ENCODE measurements at places on chromosomes 5 and 9.
A peak's percentile ranks its signal among the peaks of the same experiment; 100 is the strongest.

GRCh38 chr5:106508894-106509293 is 1161.8 kb downstream of the EFNA5 start:
- no peaks in the 10 kb centered on the region for H3K4me1 ChIP-seq
- H3K4me3 ChIP-seq = no peak overlapping the region
- H3K27me3 ChIP-seq = no peaks in the 10 kb centered on the region
- H3K36me3 ChIP-seq = no peaks in the 10 kb centered on the region
- no peak overlapping the region for H3K27ac ChIP-seq
- DNase-seq = no peak

- H3K36me3 ChIP-seq = no peaks in the 10 kb centered on the region
- no peak for DNase-seq
- no peak overlapping the region for H3K27ac ChIP-seq
- H3K4me1 ChIP-seq = no peaks in the 10 kb centered on the region
- H3K27me3 ChIP-seq = peaks cover 9% of the 10 kb centered on the region
- H3K4me3 ChIP-seq = no peak overlapping the region
Measured at GRCh38 chr5:178637356-178638074, 10.7 kb upstream of the CLK4 start.

DNA sequence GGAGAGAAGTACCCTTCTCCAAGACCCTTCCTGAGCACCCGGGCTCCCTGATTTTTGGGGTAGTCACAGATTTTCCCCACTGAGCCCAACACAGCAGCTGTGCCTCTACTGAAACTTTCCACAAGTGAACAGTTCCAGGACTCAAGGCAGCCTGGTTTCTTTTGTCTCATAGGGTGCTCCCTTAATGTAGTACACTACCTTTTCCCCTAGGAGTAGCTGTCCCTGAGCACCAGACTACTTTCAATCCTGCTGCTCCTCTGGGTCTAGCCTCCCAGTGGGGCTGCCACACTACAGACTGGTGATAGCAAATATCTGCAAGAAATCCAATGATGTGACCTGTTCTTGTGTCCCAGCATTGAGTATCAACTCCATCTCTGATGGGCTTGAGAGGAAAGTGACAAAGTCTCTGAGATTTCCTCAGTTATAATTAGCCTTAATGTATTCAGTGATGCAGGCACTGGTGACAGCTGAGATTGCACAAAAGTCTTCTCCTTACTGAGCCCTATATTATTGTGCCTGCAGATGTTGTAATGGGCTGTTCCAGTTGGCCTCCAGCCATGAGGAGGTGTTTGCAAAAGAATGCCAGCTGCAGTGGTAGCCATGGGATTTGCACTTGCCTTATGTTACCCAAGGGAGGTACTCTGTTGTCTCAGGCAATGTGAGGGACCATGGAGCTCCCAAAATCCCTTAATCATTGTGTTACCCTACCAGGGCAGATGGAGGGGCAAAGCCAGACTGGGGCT is 1802.5 kb downstream of the EFNA5 start:
- H3K36me3 ChIP-seq = no peaks in the 10 kb centered on the region
- H3K27me3 ChIP-seq = no peaks in the 10 kb centered on the region
- no peak for DNase-seq

GRCh38 chr5:66826696-66827095 is 230.5 kb downstream of the MAST4 start:
- peaks cover 2% of the 10 kb centered on the region for H3K36me3 ChIP-seq
- H3K4me1 ChIP-seq = peaks cover 41% of the 10 kb centered on the region
- no peak overlapping the region for H3K4me3 ChIP-seq
- DNase-seq = no peak

- no peaks in the 10 kb centered on the region for H3K27me3 ChIP-seq
- H3K4me1 ChIP-seq = no peaks in the 10 kb centered on the region
- no peak overlapping the region for H3K4me3 ChIP-seq
- H3K27ac ChIP-seq = no peak overlapping the region
- DNase-seq = no peak
Measured at GRCh38 chr5:54460181-54460919, 4.9 kb downstream of the HSPB3 start.

DNA sequence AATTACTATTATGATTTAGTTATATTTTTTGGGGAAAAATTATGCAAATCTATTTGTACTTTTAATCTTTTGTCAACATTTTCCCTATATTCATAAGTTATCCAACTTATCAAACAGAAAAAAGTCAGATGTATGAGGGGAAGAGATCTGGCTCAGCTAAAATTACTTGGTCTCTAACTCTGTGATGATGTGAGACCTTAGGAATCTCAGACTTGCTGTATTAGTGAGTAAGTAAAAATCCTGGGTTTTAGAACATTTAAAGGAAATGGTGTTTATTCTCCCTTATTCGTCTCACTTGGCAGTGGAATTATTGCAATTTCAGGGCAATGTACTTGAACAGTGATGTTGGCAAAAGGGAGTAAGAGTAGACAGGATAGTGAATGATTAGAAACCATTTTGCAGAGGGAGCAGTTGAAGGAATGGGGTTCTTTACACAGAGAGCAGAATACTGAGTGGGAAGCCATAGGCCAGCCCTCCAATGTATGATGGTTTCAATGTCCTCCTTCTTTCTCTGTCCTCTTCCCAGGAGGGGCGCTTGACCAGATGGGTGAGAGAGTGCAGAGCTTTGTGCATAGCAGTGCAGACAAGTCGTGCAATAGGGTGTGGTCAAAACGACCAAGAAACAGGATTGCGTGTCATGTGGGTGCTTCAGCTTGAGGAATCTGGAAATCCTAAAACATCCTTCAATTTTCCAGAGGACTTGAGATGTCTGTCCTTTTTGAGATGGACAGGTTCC is 91.7 kb downstream of the TENT4A start:
- no peak overlapping the region for H3K27ac ChIP-seq
- peaks cover 8% of the 10 kb centered on the region for H3K27me3 ChIP-seq
- no peaks in the 10 kb centered on the region for H3K4me1 ChIP-seq
- no peak overlapping the region for H3K4me3 ChIP-seq

GRCh38 chr9:127267793-127268525 is 3.4 kb downstream of the GARNL3 start:
- no peaks in the 10 kb centered on the region for H3K36me3 ChIP-seq
- H3K27ac ChIP-seq = no peak overlapping the region
- H3K4me1 ChIP-seq = no peaks in the 10 kb centered on the region
- no peak for DNase-seq
- H3K4me3 ChIP-seq = no peak overlapping the region

- no peak overlapping the region for H3K27ac ChIP-seq
- peaks cover 7% of the 10 kb centered on the region for H3K4me1 ChIP-seq
- no peak overlapping the region for H3K4me3 ChIP-seq
Measured at GRCh38 chr5:123033157-123033671, 3.3 kb downstream of the PPIC start.

DNA sequence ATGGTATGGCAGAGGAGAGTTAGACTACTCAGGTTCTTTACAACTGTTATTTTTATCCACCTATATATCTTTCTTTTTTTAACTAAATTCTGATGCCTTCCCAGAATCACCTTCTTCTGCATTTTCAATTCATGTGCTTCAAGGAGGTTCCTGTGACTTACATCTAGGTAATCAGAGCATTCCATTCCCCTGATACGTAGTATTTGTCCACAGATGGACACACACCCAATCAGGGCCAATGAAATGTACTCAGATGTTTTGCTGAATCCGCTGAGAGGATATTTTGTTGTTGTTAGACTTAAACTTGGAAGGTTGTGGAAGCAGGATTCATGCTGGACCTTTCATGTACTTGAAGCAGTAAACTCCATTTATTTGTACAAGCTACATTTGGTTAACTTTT is 159.4 kb upstream of the FER start:
- no peak overlapping the region for H3K4me3 ChIP-seq
- H3K27ac ChIP-seq = no peak overlapping the region
- H3K27me3 ChIP-seq = peaks cover 18% of the 10 kb centered on the region
- no peaks in the 10 kb centered on the region for H3K4me1 ChIP-seq
- H3K36me3 ChIP-seq = no peaks in the 10 kb centered on the region
- DNase-seq = no peak

DNA sequence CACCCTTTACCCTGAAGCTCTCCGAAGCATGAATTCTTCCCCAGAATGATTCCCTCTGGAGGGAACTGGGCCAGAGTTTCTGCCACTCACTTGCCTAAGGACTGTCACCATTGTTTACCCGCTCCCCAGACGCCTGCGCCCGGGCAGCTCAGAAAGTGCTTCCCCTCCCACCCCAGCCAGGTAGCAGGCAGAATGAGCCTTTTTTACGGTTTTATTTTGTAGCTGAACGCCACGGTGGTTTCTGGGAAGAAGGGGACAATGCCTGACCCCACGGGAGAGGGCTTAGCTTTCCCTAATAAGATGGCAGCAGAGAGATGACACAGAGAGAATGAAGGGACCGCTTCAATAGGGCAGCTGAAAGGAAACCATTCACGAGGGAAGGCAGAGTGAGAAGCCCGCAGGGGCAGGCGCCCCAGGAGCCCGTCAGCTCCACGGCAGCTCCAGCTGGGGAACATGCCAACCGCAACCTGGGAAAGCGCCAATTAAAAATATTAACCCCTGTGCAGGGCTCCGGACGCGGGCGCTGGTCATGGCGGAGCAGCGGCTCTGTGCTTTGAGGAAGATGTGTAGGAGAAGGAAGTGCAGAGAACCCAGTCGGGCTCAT is 20.4 kb upstream of the NTNG2 start:
- peak overlapping the region; percentile 56 for H3K4me3 ChIP-seq
- H3K4me1 ChIP-seq = peaks cover 12% of the 10 kb centered on the region
- DNase-seq = no peak
- H3K27ac ChIP-seq = no peak overlapping the region
- no peaks in the 10 kb centered on the region for H3K36me3 ChIP-seq

GRCh38 chr9:117719161-117719920 is 15.1 kb downstream of the TLR4 start:
- no peaks in the 10 kb centered on the region for H3K36me3 ChIP-seq
- H3K4me1 ChIP-seq = peaks cover 8% of the 10 kb centered on the region
- DNase-seq = no peak

GRCh38 chr5:151779531-151780125 is 7.9 kb downstream of the G3BP1 start:
- peaks cover 32% of the 10 kb centered on the region for H3K36me3 ChIP-seq
- no peaks in the 10 kb centered on the region for H3K27me3 ChIP-seq
- peak overlapping the region; percentile 26 for H3K27ac ChIP-seq
- H3K4me3 ChIP-seq = no peak overlapping the region

- H3K27ac ChIP-seq = no peak overlapping the region
- no peaks in the 10 kb centered on the region for H3K36me3 ChIP-seq
- no peak for DNase-seq
Measured at GRCh38 chr5:114221807-114222206, 140.1 kb upstream of the KCNN2 start.

DNA sequence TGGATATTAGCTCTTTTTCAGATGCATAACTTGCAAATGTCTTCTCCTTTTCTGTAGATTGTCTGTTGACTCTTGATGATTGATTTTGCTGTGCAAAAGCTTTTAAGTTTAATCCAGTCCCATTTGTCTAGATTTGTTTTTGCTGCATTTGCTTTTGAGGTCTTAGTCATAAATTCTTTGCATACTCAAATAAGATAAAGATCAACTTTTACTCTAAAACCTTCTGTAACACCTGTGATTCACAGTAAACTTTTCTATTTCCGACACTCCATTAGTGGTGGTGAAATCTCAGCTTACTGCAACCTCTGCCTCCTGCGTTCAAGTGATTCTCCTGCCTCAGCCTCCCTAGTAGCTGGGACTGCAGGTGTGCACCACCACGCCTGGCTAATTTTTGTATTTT is 239.0 kb upstream of the ST8SIA4 start:
- no peaks in the 10 kb centered on the region for H3K4me1 ChIP-seq
- H3K27me3 ChIP-seq = no peaks in the 10 kb centered on the region
- H3K27ac ChIP-seq = no peak overlapping the region
- H3K36me3 ChIP-seq = no peaks in the 10 kb centered on the region
- DNase-seq = no peak
- no peak overlapping the region for H3K4me3 ChIP-seq

- no peaks in the 10 kb centered on the region for H3K4me1 ChIP-seq
- H3K4me3 ChIP-seq = no peak overlapping the region
- H3K27me3 ChIP-seq = no peaks in the 10 kb centered on the region
Measured at GRCh38 chr5:26807231-26808199, 230.9 kb downstream of the CDH9 start.

- no peak overlapping the region for H3K4me3 ChIP-seq
- H3K27ac ChIP-seq = no peak overlapping the region
- no peaks in the 10 kb centered on the region for H3K27me3 ChIP-seq
- no peak for DNase-seq
- no peaks in the 10 kb centered on the region for H3K4me1 ChIP-seq
Measured at GRCh38 chr5:179886190-179886911, 21.3 kb downstream of the TBC1D9B start.

GRCh38 chr9:75378036-75378435 is 289.7 kb downstream of the OSTF1 start:
- H3K36me3 ChIP-seq = no peaks in the 10 kb centered on the region
- no peak overlapping the region for H3K27ac ChIP-seq
- H3K27me3 ChIP-seq = no peaks in the 10 kb centered on the region
- no peaks in the 10 kb centered on the region for H3K4me1 ChIP-seq
- no peak overlapping the region for H3K4me3 ChIP-seq
- DNase-seq = no peak

- no peak for DNase-seq
- no peaks in the 10 kb centered on the region for H3K4me1 ChIP-seq
- no peak overlapping the region for H3K4me3 ChIP-seq
- peaks cover 4% of the 10 kb centered on the region for H3K27me3 ChIP-seq
Measured at GRCh38 chr9:75429531-75430475, 341.5 kb downstream of the OSTF1 start.

DNA sequence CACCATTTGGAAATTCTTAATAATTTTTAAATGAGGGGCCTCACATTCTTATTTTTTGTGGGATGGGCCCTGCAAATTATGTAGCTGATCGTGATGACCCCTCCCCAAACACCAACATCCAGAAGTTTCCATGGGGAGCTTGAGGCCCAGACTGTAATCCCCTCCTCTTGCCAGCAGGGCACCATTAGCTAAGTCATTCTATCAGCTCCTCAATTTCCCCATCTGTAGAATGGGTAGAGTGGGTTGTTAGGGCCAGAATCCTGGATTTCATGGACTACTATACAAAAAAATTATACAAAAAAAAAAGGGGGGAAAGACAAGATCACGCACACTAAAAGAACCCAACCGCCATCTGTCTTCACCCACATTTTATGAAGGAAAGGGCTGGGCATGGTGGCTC is 38.4 kb downstream of the SHB start:
- no peak overlapping the region for H3K27ac ChIP-seq
- H3K4me3 ChIP-seq = no peak overlapping the region
- no peak for DNase-seq

DNA sequence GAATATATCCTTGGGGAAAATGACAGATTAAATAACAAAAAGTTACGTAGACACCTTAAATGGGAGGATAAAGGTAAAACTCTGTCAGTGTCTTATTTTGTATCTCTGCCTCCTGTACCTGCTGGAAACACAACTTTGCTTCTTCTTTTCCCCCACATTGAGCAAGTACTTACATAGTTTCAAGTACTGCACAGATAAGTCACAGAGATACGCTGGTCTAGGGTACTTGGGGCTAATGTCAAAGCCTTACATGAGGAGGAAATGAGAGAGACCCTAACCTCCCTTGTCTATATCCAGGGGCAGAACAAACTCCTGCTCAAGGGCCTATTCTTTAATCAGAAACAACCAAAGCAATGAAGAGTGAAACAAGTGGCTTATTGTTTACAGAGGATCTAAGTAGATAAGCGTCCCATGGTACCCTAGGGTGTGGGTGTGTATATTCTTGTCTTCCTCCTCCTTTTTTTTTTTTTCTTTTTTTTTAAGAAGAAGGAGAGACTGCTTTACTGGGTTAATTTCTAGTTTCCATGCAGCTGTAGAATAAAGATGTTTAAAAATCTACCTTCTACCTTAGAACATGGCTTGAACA is 43.1 kb downstream of the ELL2 start:
- no peaks in the 10 kb centered on the region for H3K27me3 ChIP-seq
- H3K36me3 ChIP-seq = peaks cover 15% of the 10 kb centered on the region
- no peaks in the 10 kb centered on the region for H3K4me1 ChIP-seq
- H3K27ac ChIP-seq = no peak overlapping the region
- H3K4me3 ChIP-seq = no peak overlapping the region

All from activated naive CD4-positive, alpha-beta T cell treated with anti-CD3 and anti-CD28 coated beads for 36 hours (primary cell).